ENCODE measurements at places on chromosomes 2 and 18. TPM values are rescaled to one million over a fixed set of nuclear protein-coding genes. Genes with fewer than 3 reads are reported as not detected.

GRCh38 chr2:168962636-168963035 lies 61.5 kb downstream of the G6PC2 start:
- no peak for DNase-seq

CNDP1 gene
- 0.40 TPM for polyA plus RNA-seq

DNA sequence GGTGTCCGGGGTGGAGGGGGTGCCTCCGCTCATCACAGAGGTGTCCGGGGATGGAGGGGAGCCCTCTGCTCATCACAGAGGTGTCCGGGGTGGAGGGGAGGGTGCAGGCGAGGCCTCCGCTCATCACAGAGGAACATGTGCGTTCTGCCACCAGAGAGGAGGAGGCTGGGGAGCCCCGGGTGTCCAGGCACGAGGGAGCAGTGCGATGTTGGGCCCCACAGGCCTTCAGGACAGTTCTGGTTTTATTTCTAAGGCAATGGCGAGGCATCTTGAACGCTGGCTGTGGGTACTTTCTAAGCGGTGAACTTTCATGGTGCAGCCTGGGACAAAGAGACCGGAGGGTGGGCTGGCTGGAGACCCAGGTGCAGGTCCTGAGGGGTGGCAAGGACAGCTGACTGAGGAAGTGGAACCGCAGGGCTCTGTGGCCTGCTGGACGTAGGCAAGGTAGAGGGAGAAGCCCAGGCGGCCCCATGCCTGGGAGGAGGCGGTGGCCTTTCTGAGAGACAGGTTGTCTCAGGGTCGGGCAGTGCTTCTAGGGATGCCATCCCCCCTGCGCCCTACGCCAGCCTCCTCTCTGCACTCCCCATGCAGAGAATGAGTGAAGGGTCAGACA lies 196.6 kb upstream of the SALL3 start:
- DNase-seq, result no peak

SLC38A11 gene
- polyA plus RNA-seq, result 1.5 TPM

FKBP7 gene
- polyA plus RNA-seq, result 64.8 TPM

IGFBP2 gene
- polyA plus RNA-seq, result 97.9 TPM

ACADL gene
- polyA plus RNA-seq, result 11.6 TPM

CROCC2 gene
- not detected for polyA plus RNA-seq

ADAM23 gene
- polyA plus RNA-seq, result 4.2 TPM

DNA sequence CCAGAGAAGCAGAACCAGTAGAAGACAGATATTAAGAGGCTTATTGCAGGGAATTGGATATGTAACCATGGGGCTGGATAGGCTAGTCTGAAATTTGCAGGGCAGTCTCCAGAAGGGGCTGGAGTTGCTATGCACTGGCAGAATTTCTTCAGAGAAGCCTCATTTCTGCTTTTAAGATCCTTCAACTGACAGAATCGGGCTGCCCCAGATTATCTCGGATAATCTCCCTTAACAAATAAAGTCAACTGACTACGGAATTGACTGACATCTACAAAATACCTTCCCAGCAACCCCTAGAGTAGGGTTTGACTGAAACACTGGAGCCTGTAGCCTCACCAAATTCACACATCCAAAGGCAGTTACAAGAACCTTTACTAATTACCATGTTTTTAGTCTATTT lies 136.4 kb downstream of the SOCS6 start:
- DNase-seq, result no peak

GNLY gene
- polyA plus RNA-seq, result 1.1 TPM

- no peak for DNase-seq
Measured at GRCh38 chr18:48885266-48885923, 65.4 kb downstream of the SMAD7 start.

MARCHF4 gene
- not detected for polyA plus RNA-seq
